NCI-H460 (cell line): ENCODE measurements at places on chromosomes 3 and 15.

DNA sequence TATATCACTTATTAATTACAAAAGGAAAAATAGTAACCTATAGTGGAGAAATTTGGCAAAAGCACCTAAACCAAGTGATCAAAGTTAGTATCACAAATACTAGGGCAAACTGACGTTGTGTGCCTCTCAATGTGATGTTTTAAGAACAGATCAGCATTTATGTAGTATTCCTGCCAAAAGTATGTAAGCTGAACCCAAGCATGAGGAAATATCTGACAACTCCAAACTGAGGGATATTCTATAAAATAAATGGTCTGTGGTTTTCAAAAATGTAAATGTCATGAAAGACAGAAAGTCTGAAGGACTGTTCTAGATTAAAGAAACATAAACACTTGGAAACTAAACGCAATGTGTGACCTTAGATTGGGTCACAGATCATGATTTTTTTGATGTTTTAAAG lies 34.3 kb upstream of the PIK3CA start:
- DNase-seq: no peak

- DNase-seq: no peak
Observed at GRCh38 chr15:96054621-96055020, 275.9 kb upstream of the NR2F2 start.

DNA sequence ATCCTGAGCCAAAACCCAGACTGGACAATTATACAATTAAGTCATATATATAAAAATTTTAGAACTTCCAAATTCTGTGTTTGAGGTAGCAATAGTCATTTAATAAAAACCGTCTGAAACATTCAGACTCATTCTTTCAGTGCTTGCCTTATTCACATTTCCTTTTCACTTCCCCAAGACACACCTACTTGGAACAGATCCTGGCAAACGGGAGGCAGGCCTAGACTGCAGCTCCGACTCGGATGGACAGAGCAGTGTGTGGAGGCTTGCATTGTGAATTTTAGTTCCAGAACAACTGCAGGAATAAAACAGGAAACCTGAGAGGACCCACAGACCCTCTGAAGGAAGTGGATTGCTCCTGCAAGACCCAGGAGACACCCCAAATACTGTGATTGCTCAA lies 341.4 kb downstream of the CNTN3 start:
- no peak for DNase-seq

- DNase-seq: no peak
Observed at GRCh38 chr3:12903881-12904280, 62.5 kb upstream of the RPL32 start.

GRCh38 chr15:78266229-78266628 lies 1.9 kb downstream of the DNAJA4 start:
- no peak for DNase-seq

- DNase-seq: no peak
Observed at GRCh38 chr3:128327606-128328031, 139.1 kb downstream of the DNAJB8 start.

GRCh38 chr3:100131241-100131640 lies 16.9 kb upstream of the FILIP1L start:
- DNase-seq: no peak

GRCh38 chr3:32202496-32202895 lies 36.0 kb upstream of the CMTM8 start:
- no peak for DNase-seq

DNA sequence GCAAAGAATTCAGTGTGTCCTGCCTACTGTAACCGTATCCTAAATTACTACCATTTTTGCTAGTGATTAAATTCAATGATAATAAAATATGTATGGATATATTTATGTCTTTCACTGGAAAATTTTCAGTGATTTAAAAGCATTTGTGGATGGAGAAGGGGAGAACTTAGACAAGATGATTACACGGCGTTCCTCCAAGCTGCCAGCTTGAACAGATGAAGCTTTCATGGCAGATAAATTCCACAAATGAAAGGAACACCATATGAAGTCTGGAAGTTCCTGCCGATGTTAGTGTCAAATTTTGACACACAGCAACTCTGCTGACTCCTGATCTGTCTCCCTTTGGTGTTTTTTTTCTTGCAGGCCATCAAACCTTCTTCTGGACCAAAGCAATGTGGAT lies 364.7 kb downstream of the EPHA3 start:
- no peak for DNase-seq

- no peak for DNase-seq
Observed at GRCh38 chr15:32030795-32031194, 480 bp downstream of the CHRNA7 start.

- DNase-seq: no peak
Observed at GRCh38 chr15:60795889-60796288, 316.9 kb upstream of the ICE2 start.

GRCh38 chr3:5321666-5322340 lies 134.3 kb downstream of the EDEM1 start:
- no peak for DNase-seq

DNA sequence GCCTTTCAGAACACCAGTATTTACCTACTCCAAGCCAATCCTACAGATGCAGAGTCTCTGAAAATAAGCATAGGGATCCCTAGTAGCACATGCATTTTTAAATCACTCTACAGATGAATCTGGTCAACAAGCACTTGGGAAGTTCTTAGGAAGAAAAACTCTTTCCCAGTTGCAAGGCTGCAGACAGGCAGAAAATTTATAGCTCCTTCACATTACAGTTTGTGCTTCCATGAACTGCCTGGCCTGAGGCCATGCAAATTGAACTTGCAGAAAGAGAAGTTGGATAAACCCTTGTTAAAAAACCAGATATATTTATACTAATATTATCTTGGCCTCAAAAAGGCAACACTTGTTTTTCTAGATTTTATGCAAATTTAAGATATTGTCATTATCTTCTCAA lies 256.9 kb downstream of the EPHA3 start:
- DNase-seq: no peak

DNA sequence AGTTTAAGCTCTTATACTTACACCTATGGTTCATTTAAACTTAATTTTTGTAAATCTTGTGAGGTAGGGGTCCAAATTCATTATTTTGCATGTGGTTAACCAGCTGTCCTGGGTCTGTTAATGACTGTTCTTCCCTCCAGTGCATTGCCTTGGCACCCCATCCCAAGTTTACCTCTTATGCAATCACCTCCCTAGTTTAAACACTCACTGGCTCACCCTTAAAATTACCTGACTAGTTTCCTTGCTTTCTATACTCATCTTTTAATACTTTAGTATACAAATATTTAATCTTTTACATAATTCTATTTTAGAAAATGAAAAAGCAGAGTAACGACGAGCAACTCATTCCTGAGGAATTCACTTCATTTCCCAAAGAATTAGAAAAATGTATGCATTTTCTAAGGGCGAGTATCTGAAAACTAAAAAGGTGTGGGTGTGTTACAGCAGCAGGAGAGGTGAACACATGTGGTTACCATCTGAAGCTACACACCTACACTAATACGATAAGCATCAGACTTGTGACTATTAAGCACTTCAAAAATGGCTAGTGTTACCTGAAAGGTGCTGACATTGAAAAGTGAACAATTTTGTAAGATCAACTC lies 33.7 kb downstream of the TJP1 start:
- no peak for DNase-seq

DNA sequence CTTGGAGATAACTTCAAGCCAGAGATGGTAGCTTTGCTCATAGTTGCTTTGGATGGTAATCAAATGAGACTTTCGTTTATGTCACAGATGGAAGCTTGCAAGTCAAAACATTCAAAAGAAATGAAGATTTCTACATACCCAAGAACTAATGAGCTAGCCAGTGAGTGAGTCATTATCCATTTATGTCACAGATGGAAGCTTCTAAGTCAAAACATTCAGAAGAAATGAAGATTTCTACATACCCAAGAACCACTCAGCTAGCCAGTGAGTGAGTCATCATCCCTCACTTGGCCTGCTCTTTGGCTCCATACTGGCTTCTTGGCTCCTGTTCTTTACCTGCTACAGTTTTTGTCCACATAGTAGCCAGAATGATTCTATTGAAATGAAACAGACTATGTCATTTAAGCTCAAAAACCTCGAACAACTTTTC lies 559.8 kb upstream of the CBLB start:
- DNase-seq: peak; percentile 22

- DNase-seq: no peak
Observed at GRCh38 chr3:150015901-150016300, 45.2 kb upstream of the PFN2 start.

GRCh38 chr15:93497291-93497690 lies 408.3 kb upstream of the RGMA start:
- DNase-seq: no peak

- DNase-seq: no peak
Observed at GRCh38 chr3:72021531-72021930, 236.6 kb upstream of the PROK2 start.

DNA sequence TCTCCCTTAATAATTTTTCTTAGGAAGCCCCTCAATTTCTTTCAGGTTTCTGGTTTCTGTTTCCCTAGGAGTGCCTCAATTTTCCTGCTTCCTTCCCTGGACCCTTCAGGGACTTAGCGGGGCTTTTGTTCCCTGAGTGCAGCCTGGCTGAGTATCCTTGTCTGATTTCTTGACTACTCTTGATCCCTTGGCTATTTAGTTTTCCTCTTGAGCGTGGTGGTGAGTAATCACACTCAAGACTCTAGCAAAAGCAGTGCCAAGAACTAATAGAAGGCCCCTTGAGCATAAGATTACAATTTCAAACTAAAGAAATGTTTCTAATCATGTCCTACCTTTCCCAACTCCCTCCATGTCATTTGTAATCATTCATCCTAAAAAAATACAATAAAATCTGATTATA lies 94.3 kb upstream of the C3orf80 start:
- DNase-seq: no peak

GRCh38 chr3:125261031-125261430 lies 48.5 kb upstream of the SLC12A8 start:
- DNase-seq: no peak

- no peak for DNase-seq
Observed at GRCh38 chr3:71997066-71997653, 212.2 kb upstream of the PROK2 start.

DNA sequence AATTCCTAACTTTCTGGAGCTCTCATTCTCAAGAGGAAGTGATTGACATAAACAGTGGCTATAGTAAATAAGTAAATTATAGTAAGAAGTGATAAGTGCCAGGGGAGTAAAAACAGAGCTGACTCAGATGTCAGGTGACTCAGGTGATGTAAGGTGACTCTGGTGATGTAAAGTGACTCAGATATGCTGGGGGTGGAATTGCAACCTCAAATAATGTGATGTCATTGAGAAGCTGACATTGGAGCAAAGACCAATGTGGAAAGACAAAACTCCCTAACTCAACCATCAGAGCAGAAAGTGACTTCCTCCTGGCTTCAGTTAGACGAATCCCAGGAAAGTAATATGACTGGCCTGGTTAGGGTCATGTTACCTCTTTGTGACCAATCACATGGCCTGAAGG lies 144.2 kb upstream of the SNTN start:
- no peak for DNase-seq

DNA sequence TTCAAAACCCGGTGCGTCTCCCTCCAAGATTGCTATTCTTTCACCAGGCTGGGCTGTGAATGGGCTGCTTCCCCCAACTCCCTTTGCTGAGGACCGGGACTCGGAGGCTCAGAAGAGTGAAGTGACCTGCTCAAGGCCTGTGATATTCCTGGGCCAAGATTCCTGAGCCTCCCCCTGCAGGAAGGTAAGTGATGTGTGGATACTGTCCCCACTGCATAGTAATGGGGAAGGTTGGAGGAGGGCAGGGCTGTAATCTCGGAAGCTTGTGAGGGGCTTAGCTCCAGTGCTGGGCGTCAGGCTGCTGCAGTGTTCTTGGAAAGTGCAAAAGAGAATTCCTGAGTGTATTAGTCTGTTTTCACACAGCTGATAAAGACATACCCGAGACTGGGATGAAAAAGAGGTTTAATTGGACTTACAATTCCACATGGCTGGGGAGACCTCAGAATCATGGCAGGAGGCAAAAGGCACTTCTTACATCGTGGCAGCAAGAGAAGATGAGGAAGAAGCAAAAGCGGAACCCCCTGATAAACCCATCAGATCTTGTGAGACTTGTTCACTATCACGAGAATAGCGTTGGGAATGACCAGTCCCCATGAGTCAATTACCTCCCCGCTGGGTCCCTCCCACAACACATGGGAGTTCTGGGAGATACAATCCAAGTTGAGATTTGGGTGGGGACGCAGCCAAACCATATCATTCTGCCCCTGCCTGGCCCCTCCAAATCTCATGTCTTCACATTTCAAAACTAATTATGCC lies 67.6 kb downstream of the EFCAB12 start:
- no peak for DNase-seq

GRCh38 chr3:72517921-72518424 lies 330.3 kb downstream of the SHQ1 start:
- no peak for DNase-seq

DNA sequence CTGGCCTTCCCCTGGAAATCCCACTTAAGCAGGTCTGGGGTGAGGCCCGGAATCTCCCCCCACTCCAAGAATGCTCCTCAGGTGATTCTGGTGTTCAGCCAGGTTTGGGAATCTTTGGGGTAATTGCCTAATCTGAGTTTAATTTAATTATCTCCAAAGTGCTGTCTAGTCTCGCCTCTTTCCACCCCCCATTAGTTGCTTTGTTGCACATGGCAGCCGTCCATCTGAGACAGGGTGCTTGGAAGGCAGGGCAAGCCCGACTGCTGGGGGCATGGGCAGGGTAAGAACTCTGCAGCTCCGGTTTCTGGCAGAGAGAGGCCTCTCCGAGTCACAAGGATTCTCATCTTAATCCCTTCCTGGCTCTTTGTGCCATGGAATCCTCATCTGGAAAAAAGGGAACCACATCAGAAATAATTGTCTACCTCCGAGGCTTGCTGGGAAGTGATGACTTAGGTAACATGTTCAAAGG lies 15.0 kb downstream of the IL17RD start:
- no peak for DNase-seq

DNA sequence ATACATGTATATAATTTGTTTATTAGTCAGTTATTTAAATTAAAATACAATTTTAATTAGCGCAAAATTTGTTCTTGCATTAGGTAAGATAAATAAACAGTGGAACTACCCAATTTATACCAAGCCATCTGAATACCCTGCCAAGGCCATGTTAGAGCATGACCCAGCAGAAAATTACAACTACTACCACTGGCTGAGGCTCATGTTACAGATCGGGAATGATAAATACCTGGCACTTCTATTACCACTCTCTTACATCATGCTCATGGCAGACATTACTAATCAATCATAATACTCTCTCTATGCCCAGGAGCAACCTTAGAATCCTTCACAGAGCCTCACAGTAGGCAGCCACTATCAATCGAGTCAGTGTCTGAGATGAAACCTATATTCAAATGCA lies 21.2 kb upstream of the LMOD3 start:
- DNase-seq: peak; percentile 90

- DNase-seq: no peak
Observed at GRCh38 chr3:177055605-177056571, 141.4 kb downstream of the TBL1XR1 start.

DNA sequence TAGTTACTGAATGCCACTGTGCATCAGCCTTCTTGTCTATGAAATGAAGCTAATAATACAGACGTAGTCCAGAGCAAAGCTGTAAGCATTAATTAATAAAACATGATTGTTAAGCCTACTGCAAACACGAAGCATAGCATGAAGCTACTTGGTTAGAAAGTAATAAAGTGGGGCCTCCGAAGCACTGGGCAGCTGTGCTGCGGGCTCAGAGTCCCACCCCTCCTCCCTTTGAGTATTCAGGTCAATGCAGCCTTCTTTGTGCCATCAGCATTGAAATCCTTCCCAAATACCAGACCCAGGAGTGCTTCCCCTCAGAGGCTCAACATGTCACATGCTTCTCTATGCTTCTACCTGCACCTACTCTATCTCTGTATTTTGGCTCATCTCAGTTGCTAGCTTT lies 1112.6 kb downstream of the IGSF11 start:
- no peak for DNase-seq
